GM19239 (cell line): ENCODE measurements at places on chromosomes 6 and 20.
A peak's percentile ranks its signal among the peaks of the same experiment; 100 is the strongest.

GRCh38 chr6:41781366-41781730 lies 766 bp downstream of the PRICKLE4 start:
- DNase-seq, result no peak

GRCh38 chr6:15268137-15268908 lies 22.5 kb downstream of the JARID2 start:
- no peak for DNase-seq

DNA sequence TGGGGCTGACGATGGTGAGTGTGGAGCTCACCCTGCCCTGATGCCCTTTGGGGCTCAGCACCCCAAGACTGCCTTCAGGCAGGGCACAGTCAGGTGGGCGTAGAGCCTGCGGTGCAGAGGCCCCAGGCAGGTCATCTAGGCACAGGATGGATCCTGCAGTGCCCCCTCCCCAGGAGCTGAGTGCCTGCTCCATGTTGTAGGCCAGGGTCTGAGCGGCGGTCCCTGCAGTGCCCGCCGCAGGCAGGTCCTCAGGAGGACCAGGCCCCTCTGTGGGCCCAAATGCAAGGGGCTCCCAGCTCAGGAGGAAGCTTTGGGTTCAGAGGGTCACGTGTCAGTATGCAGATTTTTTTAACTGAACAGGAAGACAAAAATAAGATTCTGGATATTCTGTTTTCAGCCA lies 2.8 kb downstream of the MRGBP start:
- DNase-seq, result no peak

- no peak for DNase-seq
Measured at GRCh38 chr6:139295901-139296300, 4.1 kb upstream of the TXLNB start.

DNA sequence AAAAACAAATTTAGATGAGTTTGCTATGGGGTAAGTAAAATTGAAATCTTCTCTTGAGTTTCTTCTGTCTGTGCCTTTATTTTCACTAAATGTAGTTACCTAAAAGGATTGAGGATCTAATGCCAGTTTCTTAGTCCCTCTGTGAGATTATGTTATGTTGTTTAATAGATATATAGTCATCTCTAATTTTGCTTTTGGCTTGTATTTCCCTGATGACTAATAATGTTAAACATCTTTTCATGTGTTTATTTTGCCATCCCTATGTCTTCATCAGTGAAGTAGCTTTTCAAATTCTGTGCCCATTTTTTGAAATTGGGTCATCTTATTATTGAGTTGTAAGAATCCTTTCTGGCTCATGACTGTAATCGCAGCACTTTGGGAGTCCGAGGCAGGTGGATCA lies 13.7 kb downstream of the QRSL1 start:
- DNase-seq, result no peak

DNA sequence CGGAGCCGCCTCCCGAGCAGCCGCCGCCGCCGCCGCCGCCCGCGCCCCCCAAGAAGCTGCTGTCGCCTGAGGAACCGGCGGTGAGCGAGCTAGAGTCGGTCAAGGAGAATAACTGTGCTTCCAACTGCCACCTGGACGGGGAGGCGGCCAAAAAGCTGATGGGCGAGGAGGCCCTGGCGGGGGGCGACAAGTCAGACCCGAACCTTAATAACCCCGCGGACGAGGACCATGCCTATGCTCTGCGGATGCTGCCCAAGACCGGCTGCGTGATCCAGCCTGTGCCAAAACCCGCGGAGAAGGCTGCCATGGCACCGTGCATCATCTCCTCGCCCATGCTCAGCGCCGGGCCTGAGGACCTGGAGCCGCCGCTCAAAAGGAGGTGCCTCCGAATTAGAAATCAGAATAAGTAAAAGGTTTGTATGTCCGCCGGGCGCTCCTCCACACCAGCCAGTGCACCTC lies 145.2 kb downstream of the SOBP start:
- DNase-seq, result no peak

DNA sequence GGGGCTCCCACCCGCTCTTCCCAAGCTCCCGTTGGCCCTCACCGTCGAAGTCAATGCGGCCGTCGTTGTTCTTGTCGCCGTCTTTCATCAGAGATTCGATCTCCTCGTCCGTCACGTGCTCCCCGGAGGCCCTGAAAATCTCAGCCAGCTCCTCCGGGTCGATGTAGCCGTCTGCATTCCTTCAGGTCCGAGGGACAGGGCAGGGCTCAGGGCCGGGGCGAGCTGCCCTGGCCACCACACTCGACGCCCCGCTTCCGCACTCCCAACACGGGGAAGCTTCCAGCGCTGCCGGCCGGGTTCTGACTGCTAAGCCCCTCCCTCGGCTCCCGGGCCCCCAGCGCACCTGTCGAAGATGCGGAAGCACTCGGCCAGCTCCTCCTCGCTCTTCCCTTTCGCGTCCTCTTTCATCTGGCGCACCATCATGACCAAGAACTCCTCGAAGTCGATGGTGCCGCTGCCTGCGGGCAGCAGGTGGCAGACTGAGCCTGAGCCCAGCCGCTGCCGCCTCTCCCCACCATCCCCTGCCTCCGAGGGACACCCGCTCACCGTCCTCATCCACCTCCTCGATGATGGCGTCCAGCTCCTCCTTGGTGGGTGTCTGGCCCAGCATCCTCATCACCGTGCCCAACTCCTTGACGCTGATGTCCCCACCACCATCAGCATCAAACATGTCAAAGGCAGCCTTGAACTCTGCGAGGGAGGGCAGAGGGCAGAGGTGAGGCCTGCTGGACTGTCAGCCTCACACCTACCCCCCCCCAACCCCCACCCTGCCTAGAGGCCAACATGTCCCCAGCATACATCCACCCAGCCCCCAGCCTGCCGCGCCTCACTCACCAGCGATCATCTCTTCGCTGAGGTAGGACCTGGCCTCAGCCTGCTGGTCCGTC lies 2.9 kb downstream of the TNNC2 start:
- DNase-seq, result peak; percentile 36

DNA sequence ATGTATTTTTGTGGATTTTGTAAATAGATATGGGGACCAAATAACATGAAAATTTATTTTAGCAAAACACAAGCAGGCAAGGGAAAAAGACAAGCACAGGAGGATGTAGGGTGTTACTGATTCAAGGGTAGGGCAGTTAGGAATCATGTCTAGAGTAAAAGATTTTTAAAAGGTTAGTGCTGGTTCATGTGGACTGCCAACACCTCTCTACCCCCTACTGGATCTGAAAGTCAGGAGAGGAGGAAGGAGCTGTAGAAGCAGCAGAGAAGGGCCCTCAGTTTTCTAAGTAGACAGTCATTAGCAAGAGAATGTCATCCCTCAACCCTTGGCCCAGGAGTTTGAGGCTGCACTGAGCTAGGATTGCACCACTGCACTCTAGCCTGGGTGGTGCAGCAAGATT lies 95.2 kb downstream of the RREB1 start:
- DNase-seq, result no peak

GRCh38 chr6:52373151-52373690 lies 11.3 kb downstream of the PAQR8 start:
- DNase-seq, result no peak

DNA sequence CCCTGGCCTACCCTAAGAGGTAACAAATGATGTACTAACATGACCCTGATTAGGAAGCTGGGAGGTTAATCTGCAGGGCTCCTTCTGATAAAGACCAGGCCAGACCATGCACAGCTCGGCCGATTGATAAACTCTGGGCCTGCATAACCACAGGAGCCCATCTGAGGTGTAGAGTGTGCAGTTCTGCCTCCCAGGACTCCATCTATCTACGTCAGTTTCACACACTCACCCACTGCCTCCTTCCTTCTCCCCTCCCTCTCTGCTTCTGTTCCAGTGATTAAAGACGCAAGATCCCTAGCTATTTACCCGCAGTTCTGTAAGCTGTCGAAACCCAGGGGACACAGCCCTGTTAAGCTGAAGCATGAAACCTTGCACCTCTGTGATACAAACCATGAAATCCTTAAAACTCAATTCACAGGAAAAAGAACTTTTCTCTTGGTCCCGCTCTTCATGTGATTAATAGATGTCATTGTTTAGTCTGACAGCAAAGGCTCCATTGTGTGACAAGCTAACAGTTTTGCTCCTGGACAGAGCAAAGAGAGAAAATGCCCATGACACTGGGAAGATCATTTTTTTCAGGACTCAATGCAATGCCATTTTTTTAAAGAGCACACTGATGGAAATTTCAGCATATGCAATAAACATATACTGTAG lies 470.6 kb downstream of the MAFB start:
- DNase-seq, result no peak

DNA sequence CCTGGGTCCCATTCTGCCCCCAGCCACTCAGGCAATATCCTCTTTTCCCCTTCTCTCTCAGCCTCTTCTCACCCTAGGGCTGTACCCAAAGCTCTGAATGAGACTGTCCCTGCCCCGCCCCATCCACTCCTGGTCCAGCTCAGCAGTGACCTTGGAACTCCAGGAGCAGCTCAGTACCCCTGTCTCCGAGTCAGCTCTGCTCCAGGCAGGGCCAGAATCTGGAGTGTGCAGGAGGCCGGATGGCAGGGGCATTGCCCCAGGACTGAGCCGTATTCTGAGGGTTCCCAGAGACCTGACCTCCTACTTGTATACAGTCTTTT lies 2.0 kb upstream of the RAET1G start:
- no peak for DNase-seq

- no peak for DNase-seq
Measured at GRCh38 chr6:134171517-134171916, 119.1 kb upstream of the SLC2A12 start.

- no peak for DNase-seq
Measured at GRCh38 chr6:150638765-150639164, 39.1 kb downstream of the PLEKHG1 start.

DNA sequence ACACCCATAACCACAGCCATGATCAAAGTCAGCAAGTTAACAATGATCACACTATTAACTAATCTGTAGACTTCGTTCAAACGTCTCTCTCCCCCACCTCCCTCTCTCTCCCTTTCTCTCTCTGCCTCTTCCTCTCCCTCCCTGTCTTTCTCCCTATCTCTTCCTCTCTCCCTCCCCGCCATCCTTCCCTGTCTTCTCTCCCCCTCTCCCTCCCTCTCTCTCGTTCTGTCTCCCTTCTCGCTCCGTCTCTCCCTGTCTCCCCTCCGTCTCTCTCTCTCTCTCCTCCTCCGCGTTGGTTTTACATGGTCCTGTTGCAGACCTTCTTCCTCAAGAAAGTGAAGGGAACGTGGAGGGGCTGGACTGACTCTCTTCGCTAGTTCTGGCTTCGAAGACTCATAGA lies 308.9 kb upstream of the FOXQ1 start:
- DNase-seq, result no peak

DNA sequence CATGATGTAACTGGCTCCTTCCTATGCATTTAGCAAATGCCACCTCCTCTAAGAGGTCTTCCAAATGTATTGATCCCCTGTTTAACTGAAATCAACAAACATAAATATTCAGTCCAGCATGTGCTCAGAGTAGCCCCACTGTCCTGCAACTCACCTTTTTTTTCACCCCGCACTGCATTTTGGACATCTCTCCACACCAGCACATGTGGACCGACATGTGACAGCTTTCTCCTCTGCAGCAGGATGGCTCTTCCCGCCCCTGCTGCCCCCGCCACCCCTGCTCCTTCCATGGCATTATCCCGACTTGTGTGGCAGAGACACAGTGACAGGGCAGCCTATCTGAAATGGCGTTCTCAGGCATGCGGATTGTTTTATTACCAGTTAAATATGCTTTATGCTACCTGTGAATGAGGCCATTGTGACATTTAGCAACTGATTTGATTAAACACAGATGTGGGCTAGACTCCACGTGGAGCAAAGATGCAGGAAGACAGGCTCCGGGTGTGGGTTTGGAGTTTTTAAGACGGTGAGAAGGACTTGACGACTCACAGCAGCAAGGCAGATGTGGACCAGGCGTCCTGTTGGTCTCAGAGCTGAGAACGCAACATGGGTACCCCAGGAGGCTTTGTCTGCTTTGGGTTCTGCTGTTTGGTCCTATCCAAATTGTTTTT lies 161.2 kb downstream of the EYA2 start:
- no peak for DNase-seq

GRCh38 chr6:9521152-9521530 lies 893.7 kb downstream of the TFAP2A start:
- DNase-seq, result no peak

DNA sequence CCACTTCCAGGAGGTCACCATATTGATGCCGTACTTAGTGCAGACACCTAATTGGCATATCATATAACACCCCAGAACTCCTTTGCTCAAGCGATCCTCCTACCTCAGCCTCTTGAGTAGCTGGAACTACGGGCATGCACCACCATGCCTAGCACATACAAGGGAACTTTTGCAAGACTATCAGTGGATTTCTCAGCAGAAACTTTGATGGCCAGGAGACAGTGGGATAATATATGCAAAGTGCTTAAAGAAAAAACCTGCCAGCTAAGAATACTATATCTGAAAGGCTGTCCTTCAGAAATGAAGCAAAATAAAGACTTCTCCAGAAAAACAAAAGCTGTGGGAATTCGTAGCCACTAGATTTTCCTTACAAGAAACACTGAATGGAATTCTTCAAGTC lies 387.1 kb downstream of the DHX35 start:
- no peak for DNase-seq

- no peak for DNase-seq
Measured at GRCh38 chr20:15675813-15676484, 897.3 kb downstream of the KIF16B start.

DNA sequence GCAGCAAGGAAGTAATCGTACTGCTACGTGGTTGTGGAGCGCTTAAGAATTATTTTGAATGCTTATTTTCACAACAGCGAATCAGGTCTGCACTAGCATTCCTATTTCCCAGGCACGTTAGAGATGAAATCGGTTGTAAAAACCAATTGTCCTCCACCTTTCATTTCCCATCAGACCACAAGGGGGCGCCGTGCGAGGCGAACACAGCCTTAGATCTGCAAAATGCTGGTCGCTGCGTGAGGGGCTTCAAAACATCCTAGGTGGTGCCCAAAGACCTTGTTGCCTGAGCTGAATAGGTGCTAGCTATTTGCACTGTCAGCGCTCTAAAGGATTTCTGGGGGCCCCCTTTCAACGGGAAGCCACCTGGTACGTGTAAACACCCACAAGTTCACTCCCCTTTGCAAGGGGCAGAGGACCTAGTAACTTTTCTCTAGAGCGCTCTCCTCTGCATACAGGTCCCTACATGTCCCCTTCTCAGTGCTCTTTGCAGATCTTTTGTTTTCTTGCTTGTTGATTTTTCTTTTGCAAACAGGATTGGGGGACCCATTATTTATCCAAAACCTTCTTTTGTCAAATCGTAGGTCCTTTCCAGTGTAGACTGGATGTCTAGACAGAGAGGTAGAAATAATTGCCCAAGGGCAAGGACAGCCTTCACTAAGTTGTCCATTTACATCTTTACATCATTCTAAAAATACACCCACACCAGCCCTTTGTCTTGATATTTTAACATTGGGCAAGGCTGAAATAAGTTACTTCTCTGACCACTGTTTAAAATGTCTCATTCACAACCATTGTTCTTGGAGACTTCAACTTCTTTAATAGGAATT lies 59.8 kb downstream of the NEDD9 start:
- peak; percentile 58 for DNase-seq

GRCh38 chr20:62236766-62237513 lies 1.4 kb upstream of the OSBPL2 start:
- DNase-seq, result no peak

DNA sequence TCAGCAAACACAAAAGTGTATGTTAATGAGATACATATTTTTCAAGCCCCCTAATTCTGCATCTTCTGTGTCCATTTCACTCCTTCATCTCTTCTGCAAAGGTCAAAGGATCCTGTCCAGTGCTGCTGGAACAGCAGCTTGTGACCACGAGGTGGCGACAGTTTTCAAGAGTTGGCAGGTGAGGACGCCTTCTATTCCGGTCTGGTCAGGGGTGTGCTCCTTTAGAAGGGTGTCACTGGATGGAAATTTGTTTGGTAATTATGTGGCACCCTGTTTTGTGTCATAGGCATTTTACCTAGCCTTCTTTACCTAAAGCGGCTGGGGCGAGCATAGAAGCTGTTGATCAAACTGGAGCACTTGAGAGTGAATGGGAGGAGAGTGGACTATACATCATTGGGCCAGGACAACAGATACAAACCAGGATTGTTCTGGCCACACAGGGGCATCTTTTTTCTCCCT lies 32.9 kb upstream of the ERVFRD-1 start:
- peak; percentile 71 for DNase-seq
